ENCODE measurements at places on chromosomes 7 and 10.

- no peak for DNase-seq
These were observed 74.5 kb downstream of the DNAJC1 start for GRCh38 chr10:21929070-21929469.

DNA sequence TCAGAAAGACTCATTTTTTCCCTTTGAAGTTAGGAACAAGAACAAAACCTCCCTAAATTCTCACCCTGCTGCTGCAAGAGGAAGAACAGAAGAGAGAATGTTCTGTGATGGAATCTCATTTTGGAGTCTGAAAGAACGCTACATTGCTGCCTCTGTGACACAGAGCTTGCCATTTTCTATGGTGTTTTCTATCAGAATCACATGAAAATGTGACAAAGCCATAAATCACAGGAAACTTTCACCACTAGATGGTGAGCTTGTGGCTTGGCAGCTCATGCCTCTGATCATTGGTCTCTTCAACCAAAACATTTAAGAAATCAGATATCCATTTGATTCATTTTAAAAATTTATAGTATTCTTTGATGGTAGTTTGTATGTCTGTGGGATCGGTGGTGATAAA, 82.9 kb downstream of the CADPS2 start:
- DNase-seq: no peak

GRCh38 chr7:51118628-51119027, 198.0 kb downstream of the COBL start:
- no peak for DNase-seq

GRCh38 chr7:155963356-155963755, 151.1 kb upstream of the SHH start:
- DNase-seq: no peak

- no peak for DNase-seq
These were observed 52.8 kb upstream of the ANAPC16 start for GRCh38 chr10:72162978-72163377.

DNA sequence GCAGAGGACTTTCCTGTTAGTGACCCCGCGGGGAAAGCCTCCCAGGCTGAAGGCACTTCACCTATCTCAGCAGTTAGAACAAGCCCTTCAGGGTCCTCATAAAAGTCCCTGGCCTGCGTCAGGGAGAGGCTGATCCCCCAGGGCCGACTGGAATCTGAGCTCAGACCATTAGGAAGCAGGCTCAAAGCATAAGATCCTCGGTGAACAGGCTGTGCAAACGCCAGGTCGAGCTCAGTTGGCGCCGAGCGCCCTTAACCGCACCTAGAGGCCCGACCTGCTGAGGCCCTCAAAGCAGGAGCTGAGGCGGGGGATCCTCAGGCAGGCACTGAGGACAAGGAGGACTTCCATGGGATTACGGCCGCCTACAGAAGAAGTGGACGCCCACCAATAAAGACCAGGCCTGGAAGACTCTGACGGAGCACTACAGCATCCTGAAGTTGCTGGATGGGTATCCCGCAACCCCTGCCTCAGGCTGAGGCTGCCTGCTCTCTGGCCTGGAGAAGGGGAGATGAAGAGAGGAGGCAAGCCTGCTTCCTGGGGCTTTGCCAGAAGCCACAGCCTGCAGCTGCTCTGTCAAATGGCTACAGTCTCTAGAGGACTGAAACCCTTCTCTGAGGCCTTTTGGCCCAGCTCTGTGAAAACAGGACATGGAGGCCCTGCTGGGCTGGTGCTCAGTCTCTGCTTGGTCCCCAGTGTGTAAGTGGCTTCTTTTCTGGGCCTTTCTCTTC, 29.9 kb downstream of the LIPJ start:
- DNase-seq: no peak

- DNase-seq: no peak
These were observed 14.3 kb downstream of the CREB3L2 start for GRCh38 chr7:137987563-137987962.

- DNase-seq: no peak
These were observed 107.6 kb downstream of the SGMS1 start for GRCh38 chr10:50516171-50516570.

DNA sequence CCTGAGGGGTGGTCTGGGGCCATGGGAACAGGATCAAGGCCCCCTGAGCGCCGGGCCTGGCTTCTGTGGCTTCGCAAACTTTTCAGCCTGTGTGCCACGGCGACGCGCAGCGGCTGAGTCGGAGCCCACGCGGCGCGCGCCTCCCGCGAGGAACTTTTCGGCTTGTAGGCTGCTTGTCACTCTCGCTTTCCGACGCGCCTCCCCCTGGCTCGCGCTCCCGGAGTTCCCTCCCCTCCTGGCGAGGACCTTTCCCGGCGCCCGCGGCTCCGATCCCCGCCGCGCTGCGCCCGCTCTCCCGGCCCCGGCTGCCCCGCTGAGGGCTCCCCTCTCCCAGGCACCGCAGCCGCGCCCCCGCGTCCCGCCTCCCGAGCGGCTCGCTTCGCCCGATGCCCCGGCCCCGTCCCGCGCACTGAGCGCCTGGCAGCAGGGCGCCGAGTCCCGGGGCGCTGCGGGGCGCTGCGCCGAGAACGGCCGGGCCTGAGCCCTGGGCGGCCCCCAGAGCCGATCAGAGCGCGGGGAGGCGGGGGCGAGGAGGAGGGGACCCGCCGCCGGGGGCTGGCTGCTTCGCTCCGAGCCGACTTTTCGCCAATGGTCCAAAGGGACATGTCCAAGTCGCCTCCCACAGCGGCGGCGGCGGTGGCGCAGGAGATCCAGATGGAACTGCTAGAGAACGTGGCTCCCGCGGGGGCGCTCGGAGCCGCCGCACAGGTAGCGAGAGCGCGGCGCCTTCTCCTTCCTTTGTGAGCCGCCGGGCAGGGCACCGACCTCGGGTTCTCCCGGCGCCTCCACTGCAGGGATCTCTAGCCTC, at the start of gene CACNB2:
Gene CACNB2, plus strand, starts transcription at position 276 of the 808 bp plus-strand sequence.
- no peak for DNase-seq

- DNase-seq: no peak
These were observed 145.1 kb downstream of the PLXNA4 start for GRCh38 chr7:132430861-132431822.

GRCh38 chr10:76229341-76229740, 797.9 kb downstream of the LRMDA start:
- DNase-seq: no peak
